ENCODE measurements at places on chromosomes 3 and 15.

DNA sequence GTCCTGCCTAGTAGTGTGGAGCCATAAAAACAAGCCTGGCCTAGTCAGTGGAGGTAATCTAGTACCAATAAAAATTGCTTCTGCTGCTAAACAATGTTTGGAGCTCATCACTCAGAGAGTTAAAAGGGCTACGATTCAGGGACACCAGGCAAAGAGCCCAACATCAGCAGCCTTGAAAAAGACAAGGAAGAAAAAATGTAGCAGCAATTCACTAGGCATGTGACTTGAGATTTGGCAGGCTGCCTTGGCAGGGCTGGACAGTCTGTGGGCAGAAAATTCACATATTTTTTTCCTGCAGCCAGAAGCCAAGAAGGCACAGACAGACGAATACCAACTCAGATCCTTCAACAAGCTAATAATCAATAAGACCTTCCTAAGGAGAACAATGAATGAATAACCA is 47.2 kb downstream of the IGSF11 start:
- DNase-seq = no peak

- DNase-seq = no peak
These were observed 13.8 kb upstream of the VIPR1 start for GRCh38 chr3:42488687-42489086.

DNA sequence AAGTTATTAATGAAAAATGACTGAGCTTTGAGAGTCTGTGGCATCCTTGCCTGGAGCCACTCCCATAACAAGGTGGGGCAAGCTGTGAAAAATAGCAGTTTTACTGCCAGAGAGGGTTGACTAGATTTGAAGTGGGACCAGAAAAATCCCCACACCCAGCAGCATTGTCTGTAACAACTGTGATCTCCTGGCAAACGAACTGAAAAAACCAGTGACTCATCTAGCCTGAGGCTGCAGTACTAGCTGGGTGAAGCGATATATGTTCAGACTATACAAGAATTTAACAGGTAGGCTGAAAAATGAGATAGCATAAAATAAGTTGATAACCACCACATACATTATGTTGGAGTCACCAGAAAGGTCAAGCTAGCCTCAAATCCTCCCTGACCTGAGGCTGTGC is 64.0 kb downstream of the DPH6 start:
- DNase-seq = peak; percentile 1

- no peak for DNase-seq
These were observed 66.0 kb downstream of the HMCES start for GRCh38 chr3:129344540-129345220.

DNA sequence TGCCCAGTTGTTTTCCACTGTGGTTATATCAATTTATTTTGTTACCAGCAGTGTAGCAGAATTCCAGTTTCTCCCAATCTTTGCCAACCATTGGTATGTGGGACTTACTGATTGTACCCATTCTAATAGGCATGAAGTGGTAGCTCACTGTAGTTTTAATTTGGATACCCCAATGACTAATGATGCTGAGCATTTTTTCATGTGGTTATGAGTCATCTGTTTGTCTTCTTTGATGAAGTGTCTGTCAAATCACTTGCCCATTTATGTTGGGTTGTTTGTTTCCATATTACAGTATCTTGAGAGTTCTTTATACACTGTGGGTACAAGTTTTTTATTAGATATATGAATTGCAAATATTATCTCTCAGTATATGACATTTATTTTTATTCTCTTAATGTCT is 644.3 kb downstream of the NR2F2 start:
- DNase-seq = no peak

DNA sequence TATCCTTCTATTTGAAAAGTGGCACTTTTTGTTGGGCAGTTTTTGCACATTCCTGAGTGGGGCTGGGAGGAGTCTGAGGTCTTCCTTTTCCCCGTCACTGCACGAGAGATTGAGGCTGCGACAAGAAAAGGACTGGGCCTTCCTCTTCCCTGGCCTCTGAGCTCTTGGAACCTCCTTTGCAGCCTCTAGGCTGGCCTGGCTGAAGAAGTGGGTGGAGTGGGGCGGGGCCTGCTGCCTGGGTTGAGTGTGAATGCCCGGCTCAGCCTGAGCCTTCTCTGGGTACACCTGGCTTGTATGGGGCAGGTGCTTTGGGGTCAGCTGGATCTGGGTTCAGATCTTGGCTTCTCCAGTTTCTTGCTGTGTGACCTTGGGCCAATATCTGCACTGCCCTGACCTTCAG is 43.1 kb downstream of the PLXNA1 start:
- no peak for DNase-seq

DNA sequence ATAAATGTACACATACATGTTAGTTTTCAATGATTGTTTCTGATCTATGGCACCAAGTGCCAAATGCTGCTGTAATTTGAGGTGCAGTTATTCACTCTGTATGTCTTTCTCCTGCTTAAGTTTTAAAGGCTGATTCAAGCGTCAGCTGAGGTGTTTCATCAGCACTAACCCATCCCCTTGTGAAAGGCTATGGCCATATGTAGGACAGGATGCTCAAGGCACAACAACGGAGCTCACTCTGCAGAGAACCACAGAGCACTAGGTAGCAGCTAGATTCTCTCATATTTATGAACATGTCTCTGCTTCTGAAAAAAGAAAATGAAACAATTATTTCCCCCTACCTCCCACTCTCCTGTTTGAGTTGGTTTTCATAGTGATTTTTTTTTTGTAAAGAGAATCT is 340.0 kb upstream of the TMCO5A start:
- DNase-seq = no peak

DNA sequence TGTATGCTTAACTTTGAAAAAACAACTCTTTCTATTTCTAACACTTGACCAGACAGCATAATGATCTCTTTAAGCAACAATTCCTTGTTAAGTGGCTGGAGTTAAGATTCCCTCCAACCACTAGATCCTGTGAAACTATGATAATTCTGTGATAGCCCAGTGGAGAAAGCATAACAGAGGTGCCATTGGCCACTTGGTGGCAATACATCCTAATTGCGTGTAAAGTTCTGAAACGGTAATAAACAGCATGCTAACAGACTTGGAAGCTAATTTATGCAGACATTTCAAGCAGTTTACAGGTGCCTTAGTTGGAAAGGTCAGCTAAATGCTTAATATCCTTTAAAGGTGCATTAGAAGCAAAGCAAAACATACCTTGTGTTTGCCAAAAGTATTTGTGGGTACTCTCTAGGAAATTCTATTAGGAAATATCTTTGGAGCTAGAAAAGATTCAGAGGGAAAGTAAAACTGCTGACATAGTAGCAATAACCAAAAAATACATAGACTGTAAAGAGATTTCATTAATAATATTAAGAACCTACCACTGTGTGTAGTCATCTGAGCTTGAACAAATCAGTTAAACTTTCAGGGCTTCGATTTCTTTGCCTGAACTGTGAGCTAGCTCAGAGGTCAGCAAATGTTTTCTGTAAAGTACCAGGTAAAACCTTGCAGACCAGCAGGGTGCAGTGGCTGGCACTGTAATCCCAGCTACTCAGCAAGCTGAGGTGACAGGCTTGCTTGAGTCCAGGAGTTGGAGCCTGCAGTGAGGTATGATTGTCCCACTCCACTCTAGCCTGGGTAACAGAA is 19.0 kb upstream of the CSTA start:
- no peak for DNase-seq

All from activated CD4-positive, alpha-beta T cell treated with anti-CD3 and anti-CD28 coated beads, Interleukin-2, amount 50 U/mL, for 16 hours (primary cell).